Endothelial cell (in vitro differentiated cells): ENCODE measurements at places on chromosomes 1 and 21.

DNA sequence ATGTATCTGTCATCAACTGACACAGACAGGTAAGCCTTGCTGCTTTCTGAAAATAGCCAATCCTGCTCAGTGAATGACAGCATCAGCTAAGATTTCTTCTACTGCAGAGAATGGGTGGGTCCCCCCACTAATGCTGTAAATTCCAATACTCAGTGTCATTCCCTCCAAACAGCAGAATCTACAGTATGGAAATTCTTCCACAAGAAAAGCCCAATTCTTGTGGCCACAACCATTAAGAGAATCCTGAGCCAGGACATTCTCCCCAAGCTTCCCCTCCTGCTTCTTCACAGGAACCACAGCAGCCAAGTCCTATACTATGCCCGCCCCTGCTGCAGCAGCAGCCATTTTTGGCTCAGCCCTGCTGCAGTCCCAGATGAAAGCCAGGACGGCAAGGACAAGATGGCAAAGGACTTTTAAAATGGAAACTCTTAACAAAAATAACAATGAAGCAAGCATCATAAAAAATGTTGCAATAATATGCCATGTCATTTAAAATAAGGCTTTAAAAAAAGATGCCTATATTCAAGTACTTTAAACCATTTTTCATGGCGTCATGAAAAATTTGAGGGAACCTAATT is 26.8 kb downstream of the EIF4G3 start:
- DNase-seq: peak; percentile 11

DNA sequence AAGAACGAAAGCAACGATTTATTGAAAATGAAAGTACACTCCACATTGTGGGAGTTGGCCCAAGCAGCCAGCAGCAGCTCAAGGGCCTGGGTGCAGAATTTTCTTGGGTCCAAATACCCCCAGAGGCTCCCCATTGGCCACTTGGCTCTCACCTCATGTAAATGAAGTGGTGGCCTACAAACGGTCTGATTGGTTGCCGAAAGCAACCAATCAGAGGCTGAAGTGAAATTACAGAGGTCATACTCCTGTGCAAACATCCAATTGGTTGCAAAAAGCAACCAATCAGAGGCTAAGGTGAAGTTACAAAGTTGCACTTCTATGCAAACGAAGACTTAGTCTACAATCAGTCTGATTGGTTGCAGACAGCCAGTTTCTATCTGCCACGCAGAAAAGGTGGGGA is 31.9 kb downstream of the FAM163A start:
- DNase-seq: no peak

GRCh38 chr1:230778916-230779590 is 31.9 kb downstream of the CAPN9 start:
- DNase-seq: no peak

GRCh38 chr1:7077136-7077535 is 291.9 kb downstream of the CAMTA1 start:
- DNase-seq: no peak

- DNase-seq: no peak
Measured at GRCh38 chr1:162315673-162316072, 61.0 kb downstream of the SPATA46 start.

- no peak for DNase-seq
Measured at GRCh38 chr1:36938819-36939218, 95.5 kb downstream of the GRIK3 start.

- DNase-seq: no peak
Measured at GRCh38 chr1:30446095-30446494, 277.3 kb downstream of the MATN1 start.

- no peak for DNase-seq
Measured at GRCh38 chr1:201686714-201687455, 142.1 kb upstream of the IPO9 start.

GRCh38 chr21:14862794-14863720 is 201.7 kb downstream of the NRIP1 start:
- DNase-seq: peak; percentile 17

- DNase-seq: no peak
Measured at GRCh38 chr1:174408146-174408545, 39.6 kb upstream of the GPR52 start.

- no peak for DNase-seq
Measured at GRCh38 chr1:230359992-230360668, 66.0 kb downstream of the PGBD5 start.

- peak; percentile 38 for DNase-seq
Measured at GRCh38 chr21:36980280-36981048, 14.0 kb upstream of the HLCS start.

DNA sequence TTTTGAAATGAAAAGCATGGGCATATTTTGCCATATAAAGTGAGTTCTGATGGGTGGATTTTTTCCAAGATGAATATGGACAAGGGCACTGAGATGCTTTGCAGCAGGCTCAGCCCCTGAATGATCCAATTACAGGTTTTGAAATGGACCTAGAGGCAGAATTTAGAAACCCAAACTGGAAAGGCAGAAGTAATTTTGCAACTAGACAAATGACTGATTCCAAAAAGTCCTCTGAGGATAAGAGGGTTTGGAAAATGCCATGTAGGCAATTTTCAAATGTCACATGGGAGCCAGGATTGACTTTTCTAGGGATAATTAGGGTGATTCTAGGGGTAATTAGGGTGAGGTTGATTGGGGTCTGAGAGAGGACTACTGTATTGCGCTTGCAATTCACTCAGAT is 148.9 kb upstream of the ZNF648 start:
- DNase-seq: no peak

- DNase-seq: no peak
Measured at GRCh38 chr1:48222501-48223242, at the start of gene SLC5A9. Gene SLC5A9 (plus strand): TSS chr1:48222716. CDS start chr1:48222737, 21 bp downstream.

DNA sequence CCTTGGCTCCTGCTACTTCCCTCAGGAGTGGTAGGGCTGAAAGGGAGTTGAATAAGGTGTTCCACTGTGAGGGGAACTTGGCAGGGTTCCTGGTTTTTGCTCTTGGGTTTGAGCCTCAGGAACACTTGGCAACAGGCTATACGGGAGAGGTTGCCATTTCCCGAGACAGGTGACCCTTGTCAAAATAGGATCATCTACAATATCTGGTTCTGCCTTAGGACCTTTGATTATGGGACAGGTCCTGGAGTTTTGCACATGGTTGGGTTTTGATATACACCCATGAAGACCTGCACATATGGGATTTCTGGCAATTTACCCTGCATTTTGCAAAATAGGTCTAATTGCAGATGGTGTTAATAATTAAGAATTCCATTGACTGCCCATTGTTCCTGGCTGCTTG is 31.1 kb downstream of the YY1AP1 start:
- no peak for DNase-seq

DNA sequence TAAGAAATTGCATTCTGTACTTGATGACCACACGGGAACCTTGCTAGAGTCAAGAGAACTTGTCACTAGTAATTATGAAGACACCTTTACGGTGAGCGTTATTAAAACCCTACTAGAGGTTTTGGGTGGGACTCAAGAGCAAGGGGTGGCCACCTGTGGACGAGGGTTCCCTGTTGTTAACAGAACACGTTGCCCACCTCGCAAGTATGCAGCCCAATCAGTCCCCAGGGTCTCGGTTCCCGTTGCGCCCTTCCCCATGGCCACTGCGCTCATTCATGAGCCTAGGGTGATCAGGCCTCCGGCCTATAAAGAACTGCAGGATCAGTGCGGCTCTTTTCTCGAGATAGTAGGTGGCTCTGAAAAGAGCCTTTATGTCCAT is 30.2 kb upstream of the RNF187 start:
- no peak for DNase-seq

DNA sequence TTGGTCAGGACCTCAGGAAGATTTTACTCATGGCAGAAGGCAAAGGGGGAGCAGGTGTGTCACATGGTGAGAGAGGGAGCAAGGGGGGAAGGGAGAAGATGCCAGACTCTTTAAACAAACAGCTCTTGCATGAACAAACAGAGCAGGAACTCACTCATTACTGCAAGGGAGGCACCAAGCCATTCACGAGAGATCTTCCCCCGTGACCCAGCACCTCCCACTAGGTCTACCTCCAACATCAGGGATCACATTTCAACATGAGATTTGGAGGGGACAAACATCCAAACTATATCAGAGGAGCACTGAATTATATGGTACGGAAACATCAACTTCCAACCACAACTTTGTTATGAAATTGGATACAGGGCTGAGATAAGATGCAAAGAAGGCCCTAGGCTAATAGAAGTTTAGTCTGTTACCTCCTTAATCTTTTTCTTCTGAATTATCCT is 164.9 kb downstream of the ST6GALNAC3 start:
- DNase-seq: no peak

DNA sequence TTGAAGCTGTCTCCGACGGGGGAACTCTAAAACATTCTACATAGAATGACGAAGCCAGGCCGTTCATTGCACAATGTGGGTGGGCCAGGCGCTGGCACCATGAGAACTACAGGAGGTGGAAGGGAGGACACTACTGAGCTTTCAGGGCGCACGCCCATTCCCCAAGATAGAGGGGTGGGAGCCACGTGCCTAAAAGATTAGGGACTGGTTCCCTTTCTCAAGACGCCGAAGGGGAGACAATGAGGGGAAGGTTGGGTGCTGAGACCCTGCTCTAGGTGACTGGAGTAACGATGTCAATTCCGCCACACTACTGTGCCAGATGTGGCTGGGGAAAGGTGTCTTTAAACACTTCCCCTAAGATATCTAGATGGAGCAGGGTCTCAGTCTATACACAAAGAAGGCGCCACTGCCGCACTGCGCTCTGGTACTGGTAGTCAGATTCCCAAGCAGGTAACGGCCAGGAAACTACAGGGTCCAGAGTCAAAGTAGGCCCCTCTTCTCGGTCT is 782 bp downstream of the CSDE1 start:
- DNase-seq: peak; percentile 30

DNA sequence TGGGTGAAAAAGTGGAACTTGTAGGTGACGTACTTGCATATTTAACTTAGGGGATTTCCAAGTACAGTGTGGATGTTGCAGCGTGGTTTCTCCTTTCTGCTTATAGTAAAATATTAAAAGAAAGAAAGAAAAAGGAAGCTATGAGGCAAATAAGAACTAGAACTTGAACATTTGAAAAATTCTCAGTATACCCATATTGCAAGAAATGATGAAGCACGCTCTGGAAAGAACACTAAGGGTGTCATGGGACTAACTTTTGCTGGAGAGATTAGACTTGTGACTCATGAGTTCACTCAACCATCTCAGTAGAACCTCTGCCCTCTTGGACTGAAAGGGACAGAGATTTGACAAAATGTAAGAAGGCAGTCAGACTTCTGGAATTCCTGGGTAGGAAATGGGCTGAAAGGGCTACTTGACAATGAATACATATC is 704.5 kb upstream of the ADGRL4 start:
- DNase-seq: no peak

GRCh38 chr1:55951291-55951690 is 628.1 kb downstream of the PLPP3 start:
- DNase-seq: no peak

- DNase-seq: peak; percentile 51
Measured at GRCh38 chr1:101567582-101568189, 330.9 kb downstream of the S1PR1 start.

DNA sequence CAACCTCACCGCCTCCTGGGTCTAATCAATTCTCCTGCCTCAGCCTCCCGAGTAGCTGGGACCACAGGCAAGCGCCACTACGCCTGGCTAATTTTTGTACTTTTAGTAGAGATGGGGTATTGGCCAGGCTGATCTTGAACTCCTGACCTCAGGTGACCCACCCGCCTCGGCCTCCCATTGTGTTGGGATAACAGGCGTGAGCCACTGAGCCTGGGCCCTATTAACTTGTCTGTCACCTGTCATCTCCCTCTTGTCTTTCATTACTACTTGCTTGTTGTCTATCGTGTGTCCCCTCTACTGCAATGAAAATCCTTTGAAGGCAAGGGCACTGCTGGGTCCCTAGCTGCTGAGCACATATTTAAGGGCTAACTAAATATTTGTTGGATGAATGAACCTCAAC is 3.4 kb downstream of the UQCRHL start:
- no peak for DNase-seq

- DNase-seq: no peak
Measured at GRCh38 chr1:33723251-33723650, 140.6 kb upstream of the HMGB4 start.

DNA sequence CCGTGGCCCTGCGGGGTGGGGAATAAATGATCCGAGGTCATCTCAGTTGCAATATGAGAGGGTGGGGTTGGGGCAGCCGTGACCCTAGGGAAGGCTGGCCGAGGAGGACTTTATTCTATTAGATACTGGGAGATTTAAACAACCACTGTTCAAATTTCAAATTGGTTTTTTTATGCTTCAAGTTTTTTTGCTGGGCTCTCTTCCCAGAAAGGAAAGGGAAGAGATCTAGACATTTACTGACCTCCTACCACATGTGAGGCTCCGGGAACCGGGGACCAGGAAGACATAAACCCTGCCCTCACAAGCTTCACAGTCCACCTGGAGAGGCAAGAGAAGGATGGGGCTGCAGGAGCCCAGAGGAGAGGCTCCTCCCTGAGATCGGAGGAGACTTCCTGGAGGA is 207.3 kb downstream of the FOXD2 start:
- DNase-seq: no peak

DNA sequence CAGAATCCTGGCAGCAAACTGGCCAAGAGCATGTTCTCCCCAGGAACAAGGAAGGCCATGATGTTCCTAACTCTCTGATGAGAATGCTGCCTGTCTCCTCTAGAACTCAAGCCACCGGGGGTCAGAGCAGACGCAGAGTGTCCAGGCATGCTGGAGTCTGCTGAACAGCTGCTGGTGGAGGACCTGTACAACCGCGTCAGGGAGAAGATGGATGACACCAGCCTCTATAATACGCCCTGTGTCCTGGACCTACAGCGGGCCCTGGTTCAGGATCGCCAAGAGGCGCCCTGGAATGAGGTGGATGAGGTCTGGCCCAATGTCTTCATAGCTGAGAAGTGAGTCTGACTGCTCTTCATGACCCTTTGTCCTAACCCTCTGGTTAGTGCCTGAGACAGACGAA is 23.4 kb downstream of the STYXL2 start:
- no peak for DNase-seq

DNA sequence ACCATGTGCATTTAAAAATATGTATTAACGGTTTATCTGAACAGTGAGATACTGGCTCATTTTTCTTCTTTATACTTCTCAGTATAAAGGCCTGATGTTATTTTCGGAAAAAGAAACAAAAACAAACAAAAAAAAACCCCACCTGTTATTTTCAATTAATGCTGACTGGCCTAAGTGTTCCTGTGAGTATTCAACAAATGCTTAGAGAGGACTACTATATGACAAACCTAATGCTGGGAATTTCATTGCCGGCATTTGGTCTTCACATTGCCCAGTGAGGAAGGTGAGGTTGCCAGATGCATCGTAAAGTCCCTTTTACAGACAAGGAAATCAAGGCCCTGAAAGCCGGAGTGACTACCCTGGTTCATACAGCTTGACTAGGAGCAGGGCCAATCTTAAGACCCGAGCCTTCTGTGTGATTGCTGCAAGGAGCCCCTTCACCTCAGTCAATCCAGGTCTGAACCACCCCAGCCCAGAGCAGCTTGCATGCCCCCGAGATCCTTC is 599 bp downstream of the MRPL24 start:
- DNase-seq: no peak

- DNase-seq: no peak
Measured at GRCh38 chr1:150720703-150721102, at the start of gene HORMAD1. Gene HORMAD1 (minus strand): TSS chr1:150720895. CDS start chr1:150719505, 1,390 bp downstream.
